ENCODE measurements at places on chromosomes 12 and 14.

- DNase-seq = peak; percentile 55
Measured at GRCh38 chr12:71195338-71195896, 37.6 kb upstream of the TSPAN8 start.

- no peak for DNase-seq
Measured at GRCh38 chr12:90999966-91000365, 4.8 kb downstream of the EPYC start.

DNA sequence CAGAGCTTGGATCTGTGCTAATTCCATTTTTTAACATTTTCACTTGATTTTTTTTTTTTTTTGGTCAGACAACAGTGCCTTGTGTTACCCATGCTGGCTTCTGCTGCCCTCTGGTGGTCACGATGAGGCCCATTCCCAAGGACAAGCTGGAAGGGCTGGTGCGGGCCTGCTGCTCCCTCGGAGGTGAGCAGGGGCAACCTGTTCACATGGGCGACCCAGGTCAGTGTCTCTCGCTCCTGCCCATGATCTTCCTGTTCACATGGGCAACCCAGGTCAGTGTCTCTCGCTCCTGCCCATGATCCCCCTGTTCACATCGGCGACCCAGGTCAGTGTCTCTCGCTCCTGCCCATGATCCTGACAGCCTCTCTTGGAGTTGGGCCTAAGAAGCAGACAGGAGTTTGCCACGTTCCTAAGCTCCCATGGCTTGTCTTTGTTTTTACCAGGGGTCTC, 59.4 kb downstream of the DGLUCY start:
- DNase-seq = peak; percentile 83

DNA sequence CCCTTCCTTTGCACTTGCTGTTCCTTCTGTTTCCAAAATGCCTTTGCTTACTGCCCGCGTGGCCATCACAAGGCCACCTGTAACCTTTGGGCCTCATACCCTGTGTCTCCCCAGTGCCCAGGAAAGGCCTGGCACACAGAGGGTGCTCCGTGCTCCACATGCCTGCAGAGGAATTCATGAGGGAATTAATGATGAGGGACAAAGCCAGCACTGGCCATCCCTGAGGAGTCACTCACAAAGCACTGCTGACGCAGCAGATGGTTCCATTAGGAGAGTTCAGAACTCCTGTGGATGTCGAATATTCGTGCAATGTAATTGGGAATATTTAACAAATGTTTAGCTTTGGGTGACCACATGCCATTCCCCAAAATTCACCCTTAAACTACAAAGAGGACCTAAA, 49.6 kb upstream of the PRMT8 start:
- DNase-seq = no peak

GRCh38 chr12:68514807-68515411, 95.8 kb upstream of the RAP1B start:
- DNase-seq = no peak

DNA sequence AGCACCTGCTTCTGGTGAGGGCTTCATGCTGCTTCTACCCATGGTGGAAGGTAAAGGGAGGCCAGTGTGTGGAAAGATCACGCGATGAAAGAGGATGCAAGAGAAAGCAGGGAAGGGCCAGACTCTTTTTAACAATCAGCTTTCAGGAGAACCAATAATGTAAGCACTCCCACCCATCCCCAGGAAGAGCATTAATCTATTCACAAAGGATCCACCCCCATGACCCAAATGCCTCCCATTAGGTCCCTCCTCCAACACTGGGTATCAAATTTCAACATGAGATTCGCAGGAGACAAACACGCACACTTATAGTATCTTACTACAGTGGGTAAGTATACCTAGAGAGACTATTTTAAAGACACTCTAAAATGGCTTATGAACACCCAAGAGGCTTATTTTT, 80.5 kb upstream of the TMCC3 start:
- DNase-seq = no peak

DNA sequence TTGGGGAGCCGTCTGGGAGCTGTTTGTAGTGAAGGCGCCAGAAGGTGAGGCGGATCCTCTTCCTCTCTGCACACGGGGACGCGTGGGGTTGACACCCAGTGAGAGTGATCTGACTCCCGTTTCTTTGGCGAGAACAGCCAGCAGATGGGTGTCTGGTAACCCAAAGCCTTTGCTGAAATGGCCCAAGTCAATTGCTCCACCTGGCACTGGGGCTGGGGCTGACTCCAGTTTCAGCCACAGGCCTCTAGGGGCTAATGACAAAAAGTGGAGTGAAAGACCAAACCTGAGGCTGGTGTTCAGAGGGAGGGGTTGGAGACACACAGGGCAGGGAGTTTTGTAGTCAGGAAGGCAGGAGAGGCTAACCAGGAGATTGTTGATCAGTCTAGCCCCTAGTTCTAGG, 87.0 kb downstream of the FRMD6 start:
- peak; percentile 40 for DNase-seq

DNA sequence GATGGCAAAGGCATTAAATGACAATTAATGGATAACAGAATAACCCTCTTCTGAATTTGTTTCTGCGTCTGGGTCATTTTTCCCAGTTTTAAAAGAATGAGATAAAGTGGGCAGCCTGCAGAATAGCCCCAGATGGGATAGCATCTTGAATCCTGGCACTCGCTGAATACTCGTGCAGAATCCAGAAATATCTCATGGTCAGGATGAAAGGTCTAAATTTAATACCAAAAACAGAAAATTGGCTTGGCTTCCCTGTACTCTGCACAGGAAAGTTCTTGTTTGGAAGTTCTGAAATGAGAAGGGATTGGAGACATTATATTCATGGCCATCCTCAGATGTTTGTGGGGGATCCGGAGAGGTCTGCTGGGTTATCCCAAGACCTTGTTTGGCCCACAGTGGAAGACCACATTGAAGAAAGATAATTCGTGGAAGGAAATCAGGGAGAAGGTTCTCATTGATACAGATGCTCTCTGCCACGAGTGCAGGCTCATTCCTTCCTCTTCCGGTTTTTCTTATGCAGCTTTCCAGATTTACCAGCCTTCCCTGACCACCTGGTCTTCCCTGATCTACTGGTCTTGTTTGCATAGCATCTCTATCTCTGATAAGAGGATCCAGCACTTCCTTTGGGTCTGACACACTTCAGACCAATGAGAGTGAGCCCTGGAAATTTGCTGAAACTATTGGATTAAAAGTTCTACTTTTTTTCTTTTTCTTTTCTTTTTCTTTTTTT, 6.0 kb upstream of the IFT81 start:
- DNase-seq = peak; percentile 61

GRCh38 chr12:119113496-119113986, 65.2 kb upstream of the HSPB8 start:
- DNase-seq = no peak

Measured in Caco-2 (cell line).